RWPE1 (cell line): ENCODE measurements at places on chromosomes 7 and 10.
A peak's percentile ranks its signal among the peaks of the same experiment; 100 is the strongest.

DNA sequence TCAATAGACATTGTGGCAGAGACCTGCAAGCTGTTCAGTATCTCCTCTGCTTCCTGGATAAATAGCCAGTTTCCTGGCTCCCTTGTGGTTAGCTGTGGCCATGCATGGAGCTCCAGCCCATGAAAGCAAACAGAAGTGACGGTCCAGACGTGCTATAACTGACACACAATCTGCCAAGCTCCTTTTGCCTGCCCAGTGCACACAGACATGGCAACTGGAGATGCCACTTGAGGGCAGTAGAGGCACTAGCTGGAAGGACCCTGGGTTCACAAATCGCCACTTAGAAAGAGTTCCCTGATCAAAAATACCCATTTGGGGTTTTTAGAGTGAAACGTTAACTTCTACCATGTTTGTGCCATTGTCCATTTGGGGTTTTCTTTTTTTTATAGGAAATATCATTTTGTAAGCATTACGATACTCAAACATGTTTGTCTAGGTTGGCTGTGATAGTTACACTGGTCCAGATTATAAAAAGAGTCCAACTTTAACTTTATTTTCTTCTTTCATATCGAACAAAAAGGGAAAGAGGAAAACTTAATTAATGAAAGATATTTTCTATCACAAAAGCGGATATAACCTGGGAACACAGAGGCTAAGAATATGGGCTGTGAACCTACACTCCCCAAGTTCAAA lies 31.3 kb downstream of the KIN start:
- DNase-seq, result no peak

GRCh38 chr7:135253851-135254771 lies 20.5 kb downstream of the STRA8 start:
- peak; percentile 59 for DNase-seq

GRCh38 chr7:122135275-122135674 lies 8.8 kb downstream of the AASS start:
- DNase-seq, result no peak

DNA sequence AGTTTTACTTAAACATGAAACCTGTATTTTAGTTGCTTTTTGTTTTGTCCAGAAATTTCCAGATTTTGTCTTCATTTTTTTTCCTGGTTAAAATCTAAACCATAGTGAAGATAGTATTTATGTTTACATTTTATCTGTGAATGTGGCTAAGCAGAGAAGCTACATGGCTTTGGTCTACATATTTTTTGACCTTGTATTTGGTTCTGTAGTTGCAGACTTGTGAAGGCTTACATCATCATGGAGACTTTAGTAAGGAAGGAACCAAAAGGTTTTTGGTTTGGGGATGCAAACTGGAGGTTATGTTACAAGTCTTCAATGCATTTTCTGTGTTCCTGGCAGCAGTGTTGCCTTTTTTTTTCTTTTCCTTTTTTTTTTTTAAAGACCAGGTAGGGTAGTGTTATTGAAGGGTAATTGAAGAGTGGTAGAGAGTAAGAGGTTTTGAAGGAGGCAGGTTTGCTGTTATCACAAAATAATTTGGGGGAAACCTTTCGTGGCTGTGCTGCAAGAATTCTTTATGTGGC lies 30.9 kb upstream of the VDAC2 start:
- DNase-seq, result no peak

DNA sequence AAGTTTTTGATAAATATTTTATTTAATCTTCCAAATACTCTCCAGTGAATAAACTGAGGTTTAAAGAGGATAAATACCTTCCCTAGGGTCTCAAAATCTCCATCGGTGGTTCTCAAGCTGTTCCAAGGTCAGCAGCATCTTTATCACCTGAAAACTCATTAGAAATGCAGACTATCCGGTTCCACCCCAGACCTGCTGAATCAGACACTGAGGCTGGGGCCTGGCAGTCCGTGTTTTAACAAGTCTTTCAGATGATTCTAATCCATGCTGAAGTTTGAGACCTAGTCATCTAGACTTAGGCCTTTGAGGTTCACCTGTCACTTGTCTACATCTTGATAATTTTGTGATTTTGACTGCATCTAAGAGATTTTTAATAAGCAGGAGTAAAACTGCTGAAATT lies 37.5 kb downstream of the PLEKHA8 start:
- DNase-seq, result peak; percentile 12

DNA sequence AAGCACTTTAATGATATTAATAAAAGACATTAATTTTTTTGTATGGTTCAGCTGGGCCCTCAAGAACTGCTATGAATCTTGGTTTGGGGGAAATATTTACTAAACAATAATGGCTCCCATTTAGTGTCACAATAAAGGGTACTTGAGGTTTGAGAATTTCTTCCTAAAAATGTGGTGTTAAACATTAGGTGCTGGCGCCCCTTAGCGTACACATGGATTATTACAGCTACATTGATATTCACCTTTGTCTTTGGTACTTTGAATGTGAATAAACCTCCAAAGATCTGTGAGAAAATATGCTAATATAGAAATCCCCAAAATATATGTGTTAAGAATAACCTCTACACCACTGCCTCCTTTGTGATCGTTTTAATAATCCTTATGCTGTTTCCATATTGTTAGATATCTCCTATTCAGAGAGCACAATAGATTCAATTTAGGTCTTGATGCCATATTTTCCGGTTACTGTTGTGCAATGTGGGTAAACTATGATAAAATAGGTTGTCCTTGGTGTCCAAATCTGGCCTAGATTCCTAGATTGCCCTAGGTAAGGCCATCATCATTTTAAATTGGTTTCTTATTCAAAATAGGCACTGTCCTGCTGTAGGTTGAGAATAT lies 161.8 kb upstream of the CACNA2D1 start:
- DNase-seq, result peak; percentile 24

GRCh38 chr7:50397320-50397970 lies 52.7 kb downstream of the FIGNL1 start:
- no peak for DNase-seq

DNA sequence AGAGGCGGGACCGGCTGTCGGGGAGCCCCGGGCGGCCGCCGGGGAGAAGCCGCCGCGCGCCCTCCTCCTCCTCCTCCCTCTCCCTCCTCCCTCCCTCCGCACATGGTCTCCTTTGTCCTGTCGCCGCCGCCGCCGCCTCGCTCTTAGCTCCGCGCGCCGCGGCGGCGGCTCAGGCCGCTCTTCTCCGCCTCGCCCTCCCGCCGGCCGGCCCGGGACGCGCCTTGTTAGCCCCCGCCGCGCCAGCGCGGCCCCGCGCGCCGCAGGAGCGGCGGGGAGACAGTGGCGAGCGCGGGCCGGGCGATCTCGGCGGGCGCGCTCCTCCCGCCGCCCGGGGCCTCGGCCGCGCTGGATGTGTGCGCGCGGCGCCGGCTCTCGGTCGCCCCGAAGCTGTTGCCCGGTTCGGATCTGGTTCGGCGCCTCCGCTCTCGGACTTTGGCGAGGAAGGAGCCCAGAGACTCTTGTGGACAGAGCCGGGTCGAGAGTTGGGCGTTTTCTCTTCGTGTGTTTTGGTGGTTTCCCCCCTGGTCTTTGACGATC lies 437.4 kb upstream of the GALNT17 start:
- peak; percentile 28 for DNase-seq

DNA sequence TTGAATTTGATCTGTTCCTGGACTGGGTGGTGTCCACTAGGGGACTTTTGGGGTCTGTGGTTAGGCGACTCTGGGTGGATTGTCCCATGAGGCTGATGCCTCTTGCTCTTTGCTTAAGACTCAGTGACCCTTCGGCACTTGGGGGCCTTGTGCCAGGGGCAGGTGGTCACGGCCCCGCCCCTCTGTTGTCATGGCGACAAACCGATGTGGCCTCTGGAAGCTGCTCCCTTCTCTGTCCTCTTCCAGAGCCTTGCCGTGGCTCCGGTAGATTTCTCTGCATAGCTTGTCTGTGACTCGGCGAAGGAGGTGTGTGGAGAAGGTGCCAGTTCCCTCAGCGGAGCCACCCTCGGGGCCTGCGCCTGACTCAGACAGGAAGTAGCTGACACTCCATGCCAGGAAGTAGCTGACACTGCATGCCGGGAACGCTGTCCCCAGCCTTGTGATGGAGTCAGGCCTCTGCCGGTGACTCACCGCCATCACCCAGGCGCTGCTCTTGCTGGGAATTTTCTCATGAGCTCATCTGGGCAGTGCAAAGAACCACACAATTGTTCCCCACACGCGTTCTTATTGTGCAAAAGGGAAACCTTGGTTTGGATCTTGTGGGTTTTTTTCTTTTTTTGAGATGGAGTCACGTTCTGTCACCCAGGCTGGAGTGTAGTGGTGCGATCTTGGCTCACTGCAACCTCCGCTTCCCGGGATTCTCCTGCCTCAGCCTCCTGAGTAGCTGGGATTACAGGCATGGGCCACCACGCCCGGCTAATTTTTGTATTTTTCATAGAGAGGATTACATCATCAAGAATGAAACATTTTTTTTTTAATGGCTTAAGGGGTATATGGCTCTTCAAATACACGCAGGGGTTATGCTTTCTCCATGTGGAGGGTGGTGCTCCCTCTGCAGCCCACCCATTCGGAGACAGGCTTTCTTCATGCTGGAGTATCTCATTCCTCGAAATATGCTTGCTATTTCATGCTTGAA lies 72.6 kb downstream of the PFKFB3 start:
- DNase-seq, result peak; percentile 93

DNA sequence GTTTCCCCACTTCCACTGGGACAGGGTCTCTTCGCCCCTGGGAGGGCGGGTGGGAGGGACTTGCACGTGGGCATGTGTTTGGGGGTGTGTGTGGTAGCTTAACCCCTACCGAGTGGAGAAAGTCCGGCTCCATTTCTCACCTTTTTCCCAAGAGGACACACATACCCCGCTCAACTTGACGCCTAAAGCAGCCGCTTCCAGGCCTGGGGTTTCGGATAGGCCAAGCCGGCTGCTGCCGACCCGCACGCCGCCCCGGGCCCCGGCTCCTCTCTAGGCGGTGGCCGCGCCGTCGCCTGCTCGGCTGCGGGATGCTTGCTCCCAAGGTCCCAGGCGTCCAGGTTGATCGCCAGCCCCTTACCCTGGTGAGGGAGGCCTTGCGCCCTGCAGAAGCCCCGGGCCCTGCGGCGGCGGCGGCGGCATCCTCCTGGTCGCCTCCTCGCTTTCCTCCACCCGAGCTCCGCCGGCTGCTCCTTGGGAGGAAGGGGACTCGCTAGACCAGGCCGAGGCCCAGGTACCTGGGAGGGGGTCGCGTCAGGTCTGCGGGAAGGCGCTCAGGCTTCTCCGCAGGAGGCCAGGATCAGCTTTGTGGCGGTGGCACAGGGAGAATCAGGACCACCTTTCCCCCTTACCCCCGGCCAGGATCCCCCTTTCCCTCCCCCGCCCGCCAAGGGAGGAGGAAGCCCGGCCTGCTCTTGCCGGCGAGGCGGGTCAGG lies 3.2 kb upstream of the GATA3 start:
- DNase-seq, result no peak

- DNase-seq, result no peak
Observed at GRCh38 chr10:131620314-131620713, 280.5 kb upstream of the PPP2R2D start.

DNA sequence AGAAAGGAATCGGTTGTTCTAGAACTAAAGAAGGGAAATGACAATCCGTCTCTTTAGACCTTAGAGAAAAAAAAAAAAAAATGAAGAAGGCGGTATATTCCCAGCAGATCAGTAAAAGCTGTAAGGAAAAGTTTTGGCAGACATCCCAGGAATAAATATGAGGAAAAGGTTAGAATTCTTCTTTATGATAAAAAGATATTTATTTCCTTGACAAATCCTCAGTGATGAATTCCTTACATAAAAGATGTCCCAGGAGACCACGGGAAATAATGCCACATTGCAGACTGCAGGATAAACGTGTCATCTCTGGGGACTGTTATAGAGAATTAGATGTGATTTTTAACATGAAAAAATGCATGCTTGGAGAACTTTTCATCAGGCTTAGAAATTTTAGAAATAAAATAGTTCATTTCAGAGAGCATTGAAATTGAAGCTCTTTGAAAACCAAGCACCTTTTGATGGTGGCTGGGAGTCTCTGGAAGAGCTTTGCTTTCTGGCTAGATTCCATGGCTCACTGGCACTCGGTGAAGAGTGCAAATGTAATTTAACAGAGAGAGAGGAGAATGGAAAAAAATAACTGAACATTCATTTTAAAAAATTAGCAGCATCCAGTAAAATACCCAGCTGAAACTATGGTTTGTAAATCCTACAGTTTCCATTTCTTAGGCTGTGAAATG lies 98.2 kb downstream of the PRPF18 start:
- no peak for DNase-seq

- DNase-seq, result no peak
Observed at GRCh38 chr7:12771378-12771877, 84.0 kb downstream of the ARL4A start.

GRCh38 chr7:116390363-116390762 lies 109.2 kb upstream of the CAV2 start:
- DNase-seq, result no peak

GRCh38 chr7:17329440-17329839 lies 31.0 kb downstream of the AHR start:
- DNase-seq, result no peak

GRCh38 chr10:43273543-43273942 lies 6.7 kb upstream of the RASGEF1A start:
- DNase-seq, result no peak

DNA sequence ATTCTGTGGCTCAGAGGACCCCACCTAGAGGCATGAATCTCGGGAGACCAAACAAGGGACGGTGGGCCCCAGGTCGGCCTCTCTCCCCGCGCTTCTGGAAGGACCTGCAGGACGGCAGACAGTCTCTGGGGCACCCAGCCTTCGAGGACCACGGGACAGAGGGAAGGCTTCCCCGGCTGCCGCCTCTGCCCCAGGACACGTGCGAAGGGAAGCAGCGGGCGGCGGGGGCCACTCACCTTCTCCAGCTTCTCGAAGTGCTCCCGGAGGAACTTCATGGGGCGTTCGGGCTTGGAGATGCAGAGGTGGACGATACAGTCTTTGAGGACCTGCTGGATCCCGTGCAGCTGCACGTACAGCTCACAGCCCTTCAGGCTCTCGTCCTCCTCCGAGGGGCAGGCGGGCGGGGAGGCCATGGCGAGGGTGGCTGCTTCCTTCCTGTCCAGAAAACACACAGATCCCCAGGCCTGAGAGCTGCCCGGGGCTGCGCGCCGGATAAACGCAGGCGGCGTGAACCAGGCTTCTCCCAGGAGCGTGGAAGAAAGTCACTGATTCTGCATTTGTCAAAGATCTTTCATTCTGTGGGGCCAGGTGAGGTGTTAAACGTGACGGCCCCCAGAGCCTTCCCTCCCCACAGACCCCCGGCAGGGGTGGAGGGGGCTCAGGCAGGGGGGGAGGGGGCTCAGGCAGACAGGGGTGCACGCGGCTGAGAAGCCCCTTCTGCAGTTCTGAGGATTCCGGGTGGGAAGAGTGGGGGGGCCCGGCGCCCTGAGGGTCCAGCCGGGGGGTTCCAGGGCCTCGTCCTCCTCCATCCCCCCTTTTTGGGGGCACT lies 15.2 kb upstream of the DNAAF5 start:
- DNase-seq, result no peak

GRCh38 chr10:78600740-78601139 lies 468.0 kb upstream of the ZMIZ1 start:
- DNase-seq, result no peak

GRCh38 chr7:151735186-151735850 lies 141.6 kb downstream of the PRKAG2 start:
- no peak for DNase-seq

DNA sequence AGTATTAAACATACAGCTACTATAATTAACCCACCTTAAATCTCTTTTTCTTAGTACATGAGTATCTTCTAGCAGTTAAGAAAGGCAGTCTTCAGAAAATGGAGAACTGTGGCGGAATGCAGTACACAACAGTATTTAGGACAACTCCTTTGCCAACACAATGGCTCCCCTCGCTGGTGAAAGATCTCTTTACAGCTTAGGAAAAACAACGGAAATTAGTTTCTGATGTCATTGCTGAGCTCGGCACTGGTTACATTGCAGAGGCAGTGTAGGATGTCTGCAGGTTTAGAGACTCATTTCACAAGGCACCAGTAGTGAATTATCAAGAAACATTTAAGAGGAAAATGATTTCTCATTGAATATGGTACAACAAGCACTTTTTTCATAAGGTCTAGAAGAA lies 43.4 kb downstream of the GLRX3 start:
- DNase-seq, result peak; percentile 37
